ENCODE measurements at places on chromosomes 7 and 10.

DNA sequence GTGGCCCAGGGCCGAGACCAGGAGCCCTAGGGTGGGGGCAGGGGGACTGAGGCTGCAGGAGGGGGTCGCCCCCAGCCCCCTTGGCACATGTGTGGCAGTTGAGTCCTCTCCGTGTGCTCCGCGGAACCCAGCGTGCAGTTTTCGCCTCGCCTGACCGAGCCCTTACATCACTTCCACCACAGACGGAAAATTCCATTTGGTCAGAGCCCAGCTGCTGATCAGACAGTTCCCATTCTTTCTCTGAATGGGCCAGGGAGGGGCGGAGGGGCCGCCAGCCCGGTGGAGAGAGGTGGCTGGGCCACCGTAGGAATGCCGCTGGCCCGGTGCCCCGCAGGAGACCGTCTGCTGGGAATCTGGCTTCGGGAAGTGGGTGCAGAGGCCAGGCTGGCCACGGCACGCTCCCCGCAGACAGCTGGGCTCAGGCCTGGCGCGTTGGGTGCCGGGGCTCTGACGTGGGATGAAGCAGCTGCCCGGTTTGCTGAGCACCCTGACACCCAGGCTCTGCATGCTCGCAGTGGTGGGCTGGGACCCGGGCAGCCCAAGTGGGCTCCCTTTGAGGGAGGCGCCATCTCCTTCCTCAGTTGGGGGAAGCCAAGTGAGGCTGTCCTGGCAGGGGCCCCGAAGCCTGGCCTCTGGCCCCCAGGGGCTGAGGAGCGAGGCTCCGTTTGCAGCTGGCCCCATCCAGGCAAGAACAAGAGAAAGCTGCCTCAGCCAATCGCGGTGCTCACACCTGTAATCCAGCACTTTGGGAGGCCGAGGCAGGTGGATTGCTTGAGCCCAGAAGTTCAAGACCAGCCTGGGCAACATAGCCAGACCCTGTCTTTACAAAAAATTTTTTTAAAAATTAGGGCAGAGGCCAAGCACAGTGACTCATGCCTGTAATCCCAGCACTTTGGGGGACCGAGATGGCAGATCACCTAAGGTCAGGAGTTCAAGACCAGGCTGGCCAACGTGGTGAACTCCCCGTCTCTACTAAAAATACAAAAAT, 9.9 kb downstream of the TTYH3 start:
- DNase-seq, result no peak

DNA sequence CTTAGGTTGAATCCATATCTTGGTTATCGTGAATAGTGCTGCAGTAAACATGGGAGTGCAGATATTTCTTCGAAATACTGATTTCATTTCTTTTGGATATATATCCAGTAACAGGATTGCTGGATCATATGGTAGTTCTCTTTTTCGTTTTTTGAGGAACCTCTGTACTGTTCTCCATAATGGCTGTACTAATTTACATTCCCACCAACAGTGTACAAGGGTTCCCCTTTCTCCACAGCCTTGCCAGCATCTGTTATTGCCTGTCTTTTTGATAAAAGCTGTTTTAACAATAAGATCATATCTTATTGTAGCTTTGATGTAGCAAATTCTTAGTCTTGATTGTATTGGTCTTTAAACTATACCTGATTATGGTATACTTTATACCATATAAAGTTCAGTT, 45.3 kb downstream of the ZNRF2 start:
- no peak for DNase-seq

DNA sequence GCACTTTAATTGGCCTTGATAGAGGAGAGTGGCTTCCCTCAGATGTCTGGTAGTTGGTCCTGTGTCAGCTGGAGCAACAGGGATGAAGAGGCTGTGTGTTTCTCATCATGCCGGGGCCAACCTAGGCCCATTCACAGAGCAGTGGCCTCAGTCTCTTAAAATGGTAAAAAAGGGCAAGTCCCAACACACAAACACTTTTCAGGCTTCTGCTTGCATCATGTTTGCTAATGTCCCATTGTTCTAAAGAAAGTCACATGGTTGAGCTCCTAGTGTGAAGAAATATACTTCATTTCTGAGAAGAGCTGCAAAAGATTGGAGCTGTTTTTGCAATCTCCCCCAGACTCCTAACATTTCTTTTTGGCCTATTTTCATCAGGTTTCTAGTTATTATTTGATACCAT, 40.6 kb upstream of the RBAK start:
- no peak for DNase-seq

GRCh38 chr7:20799566-20800366, 13.1 kb upstream of the SP8 start:
- no peak for DNase-seq

GRCh38 chr7:112001091-112001826, 204.9 kb downstream of the DOCK4 start:
- DNase-seq, result no peak

DNA sequence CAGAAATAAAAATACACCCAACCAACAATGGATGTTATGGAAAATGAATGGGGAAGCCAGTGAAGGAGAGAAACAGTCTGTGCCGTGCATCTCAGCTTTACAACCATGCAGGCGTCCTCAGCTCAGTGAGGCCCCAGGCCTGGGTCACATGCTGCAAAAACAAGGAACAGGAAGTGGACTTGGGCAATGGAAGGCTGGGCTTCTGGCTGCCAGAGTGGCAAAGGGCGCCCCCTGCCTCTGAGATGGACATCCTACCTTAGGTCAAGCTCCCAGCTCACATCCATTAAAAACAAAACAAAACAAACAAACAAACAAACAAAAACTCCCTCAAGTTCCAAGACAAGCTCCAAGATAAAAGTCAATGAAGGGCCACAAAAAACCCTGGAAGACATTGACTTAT, 54.7 kb upstream of the AFAP1L2 start:
- no peak for DNase-seq

DNA sequence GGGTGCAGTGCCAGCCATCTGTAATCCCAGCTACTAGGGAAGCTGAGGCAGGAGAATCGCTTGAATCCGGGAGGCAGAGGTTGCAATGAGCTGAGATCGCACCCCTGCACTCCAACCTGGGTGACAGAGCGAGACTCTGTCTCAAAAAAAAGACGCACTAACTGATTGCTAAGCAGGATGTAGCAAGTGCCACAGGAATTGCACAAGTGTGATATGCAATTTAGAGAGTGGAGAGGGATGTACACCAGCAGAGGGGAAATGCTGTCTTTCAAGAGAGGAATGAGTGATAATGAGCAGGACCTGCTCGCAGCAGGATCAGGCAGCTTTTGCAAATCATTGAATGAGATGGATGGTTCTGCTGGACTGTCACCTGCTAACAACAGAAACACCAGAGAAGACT, 13.3 kb upstream of the SLC16A12 start:
- no peak for DNase-seq

DNA sequence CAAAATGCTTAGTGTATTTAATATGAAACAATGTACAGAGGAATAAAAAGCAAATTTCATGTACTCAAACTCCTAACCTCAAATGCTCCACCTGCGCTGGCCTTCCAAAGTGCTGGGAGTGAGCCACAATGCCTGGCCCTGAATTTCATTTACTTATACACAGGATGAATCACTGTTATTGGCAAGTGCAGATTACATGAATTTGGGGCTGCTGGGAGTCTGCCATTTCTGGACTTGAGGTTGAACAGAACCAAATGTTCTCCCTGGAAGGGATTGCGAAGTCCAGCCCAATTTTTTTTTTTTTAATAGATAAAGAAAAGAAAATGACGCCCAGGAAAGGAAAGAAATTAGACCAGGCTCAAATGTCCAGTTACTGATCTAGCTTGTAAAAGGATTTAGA, 6.8 kb upstream of the CSTF2T start:
- DNase-seq, result no peak

Data from NCI-H1436 treated with DMSO at 0.1 percent for 48 hours (cell line).